Body of pancreas (tissue), 4 donors: ENCODE measurements at places on chromosomes 6 and 20.
A peak's percentile ranks its signal among the peaks of the same experiment; 100 is the strongest.

- no peak for DNase-seq
Measured at GRCh38 chr6:168359794-168360193, 40.2 kb upstream of the DACT2 start.

- no peak for DNase-seq
Measured at GRCh38 chr6:8084586-8084985, 17.8 kb downstream of the EEF1E1 start.

DNA sequence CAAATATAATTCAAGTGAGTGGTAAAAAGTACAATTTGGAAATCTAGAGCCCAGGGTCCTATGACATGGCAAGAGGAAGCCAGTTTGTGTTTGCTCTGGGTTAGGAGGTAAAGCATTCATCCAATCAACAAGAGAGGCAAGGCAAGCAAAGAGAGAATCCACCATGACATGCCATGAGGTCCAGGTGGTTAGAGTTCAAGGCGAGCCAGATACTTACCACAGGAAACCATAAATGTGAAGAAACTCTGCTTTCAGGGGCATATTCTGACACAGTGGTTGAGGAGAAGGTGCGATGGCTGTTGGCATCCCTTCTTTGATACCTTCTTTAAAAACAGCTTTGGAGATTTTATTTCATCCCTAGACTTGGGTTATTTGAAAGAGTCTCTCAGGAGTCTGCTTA is 193.8 kb upstream of the MAN1A1 start:
- DNase-seq: no peak

- no peak for DNase-seq
Measured at GRCh38 chr6:111700135-111700690, 94.5 kb upstream of the TRAF3IP2 start.

DNA sequence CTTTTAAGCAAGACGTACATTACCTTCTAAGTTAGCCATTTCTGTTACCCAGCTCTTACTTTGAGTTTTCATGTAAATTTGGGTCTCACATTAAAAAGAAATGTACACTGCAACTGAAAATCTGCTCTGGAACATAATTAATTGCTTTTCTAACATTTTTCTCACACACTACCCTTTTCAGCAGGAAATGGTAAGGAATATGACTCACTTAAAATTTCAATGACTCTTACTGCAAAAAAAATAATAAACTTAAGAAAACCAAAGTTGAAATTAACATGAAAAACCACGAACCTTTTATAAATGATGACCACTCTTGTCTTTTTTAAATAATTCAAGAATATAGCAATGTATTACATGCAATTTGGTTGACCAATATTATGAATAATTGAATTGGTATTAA is 1.3 kb downstream of the CGA start:
- no peak for DNase-seq

DNA sequence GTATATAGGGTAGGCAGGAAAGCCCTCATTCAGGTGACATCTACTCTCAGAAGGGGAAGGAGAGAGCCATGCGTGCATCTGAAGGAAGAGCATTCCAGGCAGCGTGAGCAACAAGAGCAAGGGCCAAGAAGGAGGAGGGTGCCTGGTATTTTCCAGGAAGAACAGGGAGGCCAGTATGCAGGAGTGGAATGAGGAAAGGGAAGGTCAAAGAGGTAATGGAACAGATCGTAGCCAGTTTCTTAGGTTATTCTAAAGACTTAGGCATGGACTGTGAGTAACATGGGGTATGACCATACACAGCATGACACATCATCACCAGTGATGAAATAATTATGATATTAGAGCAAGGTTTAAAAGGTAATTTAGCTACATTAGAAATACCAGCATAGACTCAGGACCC is 24.1 kb downstream of the ALDH8A1 start:
- DNase-seq: no peak

GRCh38 chr6:8215631-8216030 is 113.3 kb upstream of the EEF1E1 start:
- no peak for DNase-seq

- no peak for DNase-seq
Measured at GRCh38 chr6:6543181-6543879, 45.2 kb upstream of the LY86 start.

DNA sequence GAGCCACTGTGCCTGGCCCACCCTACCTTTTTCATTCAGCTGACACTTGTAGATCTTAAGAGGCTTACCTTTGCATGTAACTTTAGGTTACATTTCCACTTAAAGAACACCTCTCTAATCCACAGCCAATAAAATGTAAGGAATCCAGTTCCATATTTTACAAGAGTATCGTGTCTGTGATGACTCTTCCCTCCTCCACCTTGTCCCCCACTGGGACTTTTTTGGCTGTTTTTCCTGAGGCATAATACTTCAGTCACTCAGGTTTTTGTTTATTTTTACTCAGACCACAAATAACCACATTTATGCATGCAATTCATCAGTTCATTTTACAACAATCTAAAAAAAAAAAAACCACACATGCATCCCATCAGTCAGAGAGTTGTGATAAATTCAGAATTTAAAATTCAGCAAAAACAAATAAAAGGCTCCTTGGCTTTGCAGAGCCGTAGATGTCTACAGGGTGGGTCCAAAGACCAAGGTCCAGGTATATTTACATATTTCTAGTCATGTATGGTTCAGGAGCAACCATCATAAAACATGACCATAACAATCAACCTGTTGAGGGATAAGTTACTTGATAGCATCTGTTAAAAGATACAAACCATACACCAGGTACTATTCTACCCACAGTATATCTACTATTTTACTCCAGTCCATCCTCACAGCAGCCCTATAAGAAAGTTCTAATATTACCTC is 9.9 kb downstream of the ATXN1 start:
- no peak for DNase-seq

- DNase-seq: no peak
Measured at GRCh38 chr6:152057832-152058498, 250.5 kb downstream of the ESR1 start.

DNA sequence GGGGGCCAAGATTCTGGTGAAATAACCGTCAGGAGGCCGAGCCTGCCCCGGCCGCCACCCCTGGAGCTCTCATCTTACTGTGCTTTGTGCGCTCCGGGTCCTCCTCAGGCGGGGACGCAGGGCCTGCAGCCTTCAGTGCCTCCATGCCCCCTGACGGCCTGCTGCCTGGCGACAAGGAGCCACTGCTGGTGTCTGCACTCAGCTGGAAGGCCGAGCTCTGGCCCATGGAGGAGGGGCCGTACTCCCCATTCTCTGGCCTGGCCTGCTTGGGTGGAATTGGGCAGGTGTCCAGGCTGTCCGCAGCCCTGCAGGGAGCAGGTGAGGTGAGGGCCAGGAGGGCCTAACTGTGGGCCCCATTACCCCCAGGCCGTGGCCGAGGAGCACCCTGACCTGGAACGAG is 5.3 kb downstream of the ZNF512B start:
- DNase-seq: no peak

DNA sequence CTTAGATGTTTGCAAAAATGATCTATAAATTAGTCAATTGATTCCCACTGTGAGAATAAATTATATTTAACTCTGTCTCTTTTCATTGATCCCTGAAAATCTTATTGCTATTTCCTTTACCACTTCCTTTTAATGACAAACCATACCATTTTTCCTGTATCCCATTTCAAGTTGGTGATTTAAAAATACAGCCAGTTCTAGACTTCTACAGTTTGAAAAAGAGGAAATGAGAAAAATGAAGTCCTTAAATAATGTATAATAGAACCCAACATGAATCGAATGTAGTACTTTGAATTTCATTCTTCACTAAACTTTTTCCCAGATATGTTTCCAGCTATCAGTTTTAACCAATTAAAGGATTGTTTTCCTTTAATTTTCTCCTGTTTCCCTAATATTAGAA is 29.5 kb upstream of the SDHAF4 start:
- no peak for DNase-seq

GRCh38 chr20:25533920-25534700 is 51.2 kb downstream of the NINL start:
- no peak for DNase-seq

GRCh38 chr20:39136798-39137197 is 174.7 kb downstream of the DHX35 start:
- DNase-seq: no peak

DNA sequence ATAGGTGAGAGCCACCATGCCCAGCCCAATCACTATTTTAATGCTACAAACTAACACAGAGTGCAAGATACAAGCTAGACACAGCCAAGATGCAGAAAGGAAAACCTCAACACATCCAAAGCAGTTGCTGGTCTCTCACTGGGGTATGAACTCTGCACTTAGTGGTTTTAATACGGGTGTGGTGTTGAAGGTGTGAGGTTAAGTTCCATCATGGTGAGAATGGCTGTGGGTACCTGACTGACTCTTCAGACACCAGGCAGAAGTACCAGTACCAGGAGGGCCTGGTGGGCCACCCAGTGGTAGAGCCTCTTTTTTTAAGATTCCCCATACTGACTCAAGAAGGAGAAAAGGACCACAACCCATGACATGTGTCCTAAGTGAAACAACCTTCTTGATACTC is 13.0 kb downstream of the GNAS-AS1 start:
- no peak for DNase-seq

DNA sequence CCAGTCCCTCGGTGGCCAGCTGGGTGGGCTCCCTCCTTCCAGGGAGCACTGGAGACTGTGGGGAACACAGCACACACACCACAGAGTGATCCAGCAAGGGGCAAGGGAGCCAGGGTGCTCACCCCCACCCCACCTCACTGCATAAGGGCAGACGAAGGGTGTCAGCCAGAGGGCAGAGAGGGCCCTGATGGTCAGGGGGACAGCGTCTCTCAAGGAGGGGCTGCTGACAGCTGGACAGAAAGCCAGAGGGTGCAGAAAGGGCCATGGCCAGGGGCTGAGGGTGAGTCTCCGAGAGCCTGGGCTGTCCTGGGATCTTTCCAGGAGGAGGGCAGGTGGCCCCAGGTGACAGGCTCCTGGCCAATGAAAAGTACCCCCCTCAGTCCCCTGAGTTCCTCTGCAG is 73.4 kb upstream of the PMEPA1 start:
- DNase-seq: no peak

GRCh38 chr6:136347847-136348246 is 58.2 kb upstream of the BCLAF1 start:
- no peak for DNase-seq

- peak; percentile 78 for DNase-seq
Measured at GRCh38 chr20:46512943-46513844, at the start of gene ZNF334. TSS of gene ZNF334 (minus strand) at chr20:46513559. CDS start at chr20:46512102, 1,457 bp downstream.

DNA sequence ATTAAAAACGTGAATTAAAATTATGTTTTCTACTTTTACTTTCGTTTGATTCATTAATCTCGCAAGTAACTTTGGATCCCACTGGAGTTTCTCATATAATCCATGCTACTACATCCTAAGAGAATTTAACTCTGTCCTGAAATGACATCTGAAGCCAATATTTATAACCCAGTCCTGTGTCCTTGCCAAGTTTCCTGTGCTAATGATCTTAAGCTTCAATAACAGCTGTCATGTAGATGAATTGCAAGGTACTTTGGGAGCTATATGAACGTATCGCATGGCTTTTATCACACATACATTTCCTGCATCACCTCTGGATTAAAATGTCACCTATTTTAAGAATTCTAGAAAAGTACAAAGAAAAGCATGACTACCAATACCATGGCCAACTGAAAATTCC is 833.8 kb upstream of the CITED2 start:
- DNase-seq: no peak

DNA sequence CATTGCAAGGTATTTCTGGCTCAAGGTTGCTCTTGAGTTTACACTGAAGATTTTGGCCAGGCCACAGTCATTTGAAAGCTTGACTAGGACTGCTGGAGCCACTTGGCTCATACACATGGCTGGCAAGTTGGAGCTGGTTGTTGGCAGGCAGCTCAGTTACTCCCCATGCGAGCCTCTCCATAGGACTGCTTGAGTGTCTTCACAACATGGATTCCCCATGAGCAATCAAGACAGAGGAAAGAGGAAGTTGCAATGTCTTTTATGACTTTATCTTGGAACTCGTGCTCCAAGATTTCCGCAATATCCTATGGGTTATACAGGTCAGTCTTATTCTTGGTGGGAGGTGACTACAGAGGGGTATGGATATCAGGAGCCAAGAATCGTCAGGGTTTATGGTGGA is 1.4 kb upstream of the MANBAL start:
- no peak for DNase-seq

- DNase-seq: no peak
Measured at GRCh38 chr20:1931830-1932229, 36.6 kb downstream of the SIRPA start.

- DNase-seq: no peak
Measured at GRCh38 chr6:51330971-51331370, 512.3 kb downstream of the TFAP2B start.

DNA sequence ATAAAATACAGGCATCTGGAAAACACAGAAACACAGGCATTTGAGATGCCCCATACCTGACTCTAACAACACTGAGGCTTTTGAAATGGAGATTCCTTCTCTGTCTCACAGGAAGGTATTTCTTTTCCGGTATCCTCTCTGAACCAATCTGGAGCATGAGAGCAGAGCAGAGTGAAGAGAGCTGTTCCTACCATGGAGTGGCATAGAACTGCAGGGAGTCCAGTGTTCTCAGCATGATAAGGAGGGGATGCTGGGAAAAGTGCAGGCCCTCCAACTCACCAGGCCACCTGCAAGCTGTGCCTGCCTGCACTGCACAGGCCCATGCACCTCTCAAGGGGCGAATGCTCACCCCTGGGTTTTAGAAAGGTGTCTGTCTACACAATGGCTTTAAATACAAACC is 89.2 kb downstream of the FOXA2 start:
- DNase-seq: no peak

DNA sequence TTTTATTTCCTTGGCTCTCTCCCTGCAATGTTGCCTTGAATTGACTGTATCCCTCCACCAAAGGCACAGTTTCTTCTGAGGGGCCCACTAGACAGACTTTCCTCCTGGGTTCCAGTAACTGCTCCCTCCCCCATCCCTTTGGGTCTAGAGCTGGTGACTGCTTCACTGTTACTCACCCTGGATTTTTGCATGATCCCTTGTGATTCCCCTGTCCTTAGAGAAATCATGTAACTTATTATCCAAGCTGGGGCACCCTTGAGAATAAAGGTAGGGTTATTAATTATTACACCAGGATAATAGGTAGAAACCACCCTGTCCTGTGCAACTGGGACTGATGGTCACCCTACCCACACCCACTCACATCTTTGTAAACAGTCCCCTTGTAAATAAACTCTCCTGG is 67.5 kb upstream of the FYN start:
- no peak for DNase-seq

DNA sequence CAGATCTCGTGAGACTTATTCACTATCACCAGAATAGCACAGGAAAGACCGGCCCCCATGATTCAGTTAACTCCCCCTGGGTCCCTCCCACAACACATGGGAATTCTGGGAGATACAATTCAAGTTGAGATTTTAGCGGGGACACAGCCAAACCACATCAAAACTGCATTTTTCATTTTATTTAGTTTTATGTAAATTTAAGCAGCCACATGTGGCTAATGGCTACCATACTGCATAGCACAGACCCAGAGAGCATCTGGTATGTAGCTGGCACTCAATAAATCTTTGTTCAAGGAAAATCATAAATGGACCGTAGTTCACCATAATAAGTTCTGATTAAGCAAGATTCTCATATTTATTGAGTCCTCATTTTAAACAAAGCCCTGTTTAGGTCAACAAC is 15.3 kb downstream of the GFOD1 start:
- no peak for DNase-seq
